ENCODE measurements at places on chromosomes 6 and 20.

DNA sequence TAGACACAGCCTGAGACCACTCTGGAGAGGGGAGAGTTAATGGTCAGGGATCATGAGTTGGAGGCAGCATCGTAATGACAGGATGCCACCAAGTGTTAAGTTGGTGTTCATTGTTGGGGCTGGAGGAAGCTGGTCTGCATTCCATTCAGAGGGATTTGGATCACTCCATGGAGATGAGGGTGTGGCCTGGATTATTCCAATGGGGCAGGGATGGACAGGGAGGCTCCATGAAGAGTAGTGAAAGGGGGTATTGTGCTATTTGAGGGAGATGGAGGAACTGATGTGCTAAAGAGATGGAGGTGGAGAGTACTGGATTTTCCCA, 1.1 kb downstream of the SAPCD1 start:
- DNase-seq, result no peak

DNA sequence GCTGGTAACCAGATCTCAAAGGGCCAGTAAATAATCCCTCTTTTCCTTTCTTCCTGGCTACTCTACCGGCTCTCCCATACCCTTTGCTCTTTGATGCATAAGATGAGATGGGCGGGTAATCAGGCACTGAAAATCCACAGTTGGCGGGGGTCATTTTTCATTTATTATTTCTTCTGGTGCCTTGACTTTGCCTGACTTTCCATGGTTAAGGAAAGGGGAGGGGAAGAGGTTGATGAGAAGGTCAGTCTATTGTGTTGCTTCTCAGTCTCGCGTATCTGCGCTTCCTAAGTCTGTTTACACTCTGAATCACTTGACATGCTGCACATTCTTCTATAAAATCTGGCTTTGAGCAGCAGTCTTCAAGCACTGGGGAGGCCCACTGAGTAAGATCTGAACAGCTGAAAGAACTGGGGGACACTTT, 121.1 kb upstream of the HDGFL1 start:
- no peak for DNase-seq

- no peak for DNase-seq
These were observed 25.2 kb downstream of the TRAM2 start for GRCh38 chr6:52551483-52552277.

DNA sequence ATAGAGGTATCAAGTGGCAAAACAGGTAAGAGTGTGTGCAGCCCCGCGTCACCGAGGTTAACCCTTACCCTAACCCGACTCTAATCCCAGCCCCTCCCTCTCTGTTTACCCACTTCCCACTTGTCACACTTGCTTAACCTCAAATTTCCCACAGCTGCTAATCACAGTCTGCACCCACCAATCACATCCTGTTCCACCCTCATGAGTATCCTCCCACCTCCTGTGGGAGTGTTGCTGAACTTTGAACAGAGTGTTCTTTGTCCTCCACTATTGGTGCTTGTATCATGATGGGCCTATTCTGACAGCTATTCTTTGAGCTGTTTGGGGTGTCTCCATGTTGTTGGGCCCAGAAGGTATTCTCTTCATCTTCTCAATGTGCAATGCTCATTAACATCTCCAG, 487.8 kb downstream of the PTPRT start:
- no peak for DNase-seq

GRCh38 chr6:49257549-49257948, 205.5 kb downstream of the MMUT start:
- no peak for DNase-seq

DNA sequence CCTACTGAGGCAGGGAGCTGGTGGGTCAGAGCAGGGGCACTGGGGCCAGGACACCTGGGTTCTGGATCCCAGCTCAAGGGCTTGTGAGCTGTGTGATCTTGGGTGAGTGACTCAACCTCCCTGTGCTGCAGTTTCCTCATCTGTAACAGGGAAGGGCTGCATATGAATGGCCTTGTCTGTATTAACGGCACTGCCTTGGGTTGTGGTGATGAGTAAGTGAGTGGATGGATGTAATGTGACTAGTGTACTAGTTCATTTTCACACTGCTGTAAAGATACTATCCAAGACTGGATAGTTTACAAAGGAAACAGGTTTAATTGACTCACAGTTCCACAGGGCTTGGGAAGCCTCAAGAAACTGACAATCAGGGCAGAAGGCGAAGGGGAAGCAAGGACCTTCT, 233.5 kb downstream of the TAF4 start:
- no peak for DNase-seq

GRCh38 chr6:105345506-105345905, 57.4 kb downstream of the PREP start:
- DNase-seq, result no peak

- DNase-seq, result no peak
These were observed 41.6 kb downstream of the IYD start for GRCh38 chr6:150410399-150410798.

DNA sequence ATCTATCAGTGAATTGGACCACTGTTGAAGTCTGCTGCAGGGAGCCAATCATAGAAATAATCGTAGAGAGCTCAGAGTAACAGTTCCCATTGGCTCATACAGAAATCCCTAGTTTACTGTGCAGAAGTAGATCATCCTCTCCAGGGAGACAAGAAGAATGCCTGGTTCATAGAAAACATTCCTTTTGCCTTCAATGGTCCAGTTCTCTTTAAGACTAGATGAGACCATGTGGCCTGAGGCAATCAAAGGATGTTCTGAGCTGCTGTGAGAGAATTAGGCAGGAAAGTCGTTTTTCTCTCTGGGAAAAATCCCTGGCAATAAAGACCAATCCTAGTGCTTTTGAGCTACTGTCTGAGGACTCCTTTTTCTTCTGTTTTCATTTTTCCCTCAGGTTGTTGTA, 208.4 kb downstream of the CENPW start:
- DNase-seq, result no peak

Measured in HEK293T (cell line).